ENCODE measurements at places on chromosomes 5 and 9.

GRCh38 chr5:171956887-171957495, 49.4 kb downstream of the FBXW11 start:
- DNase-seq = no peak

- DNase-seq = no peak
These were observed 7.6 kb downstream of the CRAT start for GRCh38 chr9:129102791-129103594.

DNA sequence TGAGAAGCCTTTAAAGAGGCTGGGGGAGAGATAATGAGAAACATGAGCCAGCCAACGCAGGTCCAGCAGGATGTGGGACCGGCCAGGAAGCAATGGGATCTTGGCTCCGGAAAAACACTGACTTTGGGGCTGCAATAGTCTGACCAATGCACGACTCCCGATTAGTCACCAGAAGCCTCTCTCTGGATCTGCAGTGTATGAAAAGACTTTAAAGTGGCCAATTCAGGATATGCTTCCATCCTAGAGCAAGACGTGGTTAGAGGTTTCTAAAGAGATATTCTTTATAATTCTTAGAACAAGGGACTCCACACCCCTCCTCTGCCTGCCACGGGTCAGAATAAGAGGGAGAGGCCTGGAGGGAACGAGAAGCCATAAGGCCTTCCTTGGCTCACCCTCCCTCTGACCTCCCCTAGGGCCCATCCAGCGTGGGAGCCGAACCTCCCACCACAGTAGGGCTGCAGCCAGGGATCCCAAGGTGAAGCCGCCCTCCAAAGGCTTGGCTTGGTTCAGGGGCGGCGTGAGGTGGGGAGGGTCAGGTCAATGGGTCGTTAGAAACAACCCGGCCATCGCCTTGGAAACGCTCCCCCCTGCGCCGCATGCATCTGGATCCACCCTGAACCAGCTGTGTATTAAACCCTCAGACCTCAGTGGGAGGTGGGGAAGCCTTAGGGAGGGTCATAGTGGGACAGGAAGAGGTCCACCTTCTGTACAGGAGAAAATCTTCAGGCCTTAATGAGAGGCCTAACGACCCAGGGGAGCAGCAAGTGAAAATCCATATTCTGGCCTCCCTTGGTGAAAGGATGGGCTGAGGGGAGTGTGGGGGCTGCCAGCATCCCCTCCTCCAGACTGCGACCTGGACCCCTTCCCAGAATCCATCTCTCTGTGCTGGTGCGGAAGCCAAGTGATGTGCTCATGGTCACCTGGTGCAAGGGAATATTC, 11.1 kb downstream of the FGF1 start:
- no peak for DNase-seq

GRCh38 chr9:125653325-125653724, 53.7 kb downstream of the MAPKAP1 start:
- no peak for DNase-seq

DNA sequence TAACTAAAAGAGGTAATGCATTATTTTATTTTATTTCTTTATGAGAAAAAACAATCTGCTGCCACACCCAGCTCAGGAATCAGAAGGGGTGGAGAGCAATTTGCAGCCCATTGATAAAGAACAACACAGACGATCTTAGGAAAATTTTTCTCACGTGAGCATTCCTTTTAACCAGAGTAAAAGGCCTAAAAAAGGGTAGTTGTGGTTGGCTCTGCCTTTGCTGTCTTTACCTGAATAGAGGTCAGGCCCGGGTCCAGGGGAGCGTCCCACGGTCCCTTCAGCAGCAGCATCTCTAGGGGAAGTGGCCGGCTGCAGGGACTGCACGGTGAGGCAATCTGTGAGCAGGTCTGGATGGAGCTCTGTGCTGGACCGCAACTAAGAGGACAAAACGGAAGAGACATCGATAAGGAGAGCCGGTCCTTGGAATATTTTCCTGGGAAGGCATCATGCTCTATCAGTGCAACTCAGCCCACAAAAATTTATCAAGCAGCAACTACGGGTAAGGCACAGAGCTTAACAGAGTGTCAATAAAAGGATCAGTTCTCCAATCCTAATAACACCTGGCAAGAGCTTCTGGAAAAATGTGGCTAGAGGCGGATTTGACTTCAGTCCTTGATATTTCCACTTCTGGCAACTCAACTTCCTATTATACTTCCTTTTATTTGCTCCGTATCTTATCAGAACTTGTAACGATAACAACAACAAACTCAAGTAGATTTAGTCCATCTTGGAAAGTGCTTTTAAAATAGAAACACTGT, 372.8 kb upstream of the RFX3 start:
- DNase-seq = no peak

- DNase-seq = no peak
These were observed 213.9 kb downstream of the PRDM9 start for GRCh38 chr5:23721336-23721735.

DNA sequence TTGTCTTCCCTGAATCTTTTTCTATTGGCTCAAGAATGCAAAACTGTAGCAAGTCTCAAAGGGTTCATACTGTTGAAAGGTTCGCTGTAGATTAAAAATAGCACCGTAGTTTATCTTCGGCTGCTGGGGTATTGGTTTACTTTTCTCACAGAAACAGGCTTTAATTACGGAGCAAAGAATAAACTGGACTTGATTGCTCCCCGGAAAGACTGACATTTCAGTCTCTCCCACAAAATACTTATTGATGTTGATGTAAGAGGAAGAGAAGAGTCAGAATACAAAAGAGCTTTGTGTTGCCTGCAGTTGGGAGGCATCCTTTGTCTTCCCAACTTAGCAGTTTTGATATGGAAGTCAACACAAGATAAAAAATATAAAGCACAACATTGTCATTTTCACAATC, 183.9 kb upstream of the DMAC1 start:
- DNase-seq = no peak

All from stimulated activated CD8-positive, alpha-beta memory T cell treated with anti-CD3 and anti-CD28 coated beads, Interleukin-7, amount 100 ng/mL, for 1 hour (primary cell).